ENCODE measurements at places on chromosomes 1 and 21.
A peak's percentile ranks its signal among the peaks of the same experiment; 100 is the strongest.

GRCh38 chr1:69492286-69492685 is 75.4 kb upstream of the LRRC7 start:
- DNase-seq: no peak

GRCh38 chr1:204338997-204339396 is 20.7 kb downstream of the PLEKHA6 start:
- DNase-seq: no peak

- DNase-seq: no peak
Observed at GRCh38 chr1:226054519-226055327, 7.8 kb upstream of the H3-3A start.

GRCh38 chr1:234597894-234598293 is 12.1 kb downstream of the IRF2BP2 start:
- DNase-seq: no peak

DNA sequence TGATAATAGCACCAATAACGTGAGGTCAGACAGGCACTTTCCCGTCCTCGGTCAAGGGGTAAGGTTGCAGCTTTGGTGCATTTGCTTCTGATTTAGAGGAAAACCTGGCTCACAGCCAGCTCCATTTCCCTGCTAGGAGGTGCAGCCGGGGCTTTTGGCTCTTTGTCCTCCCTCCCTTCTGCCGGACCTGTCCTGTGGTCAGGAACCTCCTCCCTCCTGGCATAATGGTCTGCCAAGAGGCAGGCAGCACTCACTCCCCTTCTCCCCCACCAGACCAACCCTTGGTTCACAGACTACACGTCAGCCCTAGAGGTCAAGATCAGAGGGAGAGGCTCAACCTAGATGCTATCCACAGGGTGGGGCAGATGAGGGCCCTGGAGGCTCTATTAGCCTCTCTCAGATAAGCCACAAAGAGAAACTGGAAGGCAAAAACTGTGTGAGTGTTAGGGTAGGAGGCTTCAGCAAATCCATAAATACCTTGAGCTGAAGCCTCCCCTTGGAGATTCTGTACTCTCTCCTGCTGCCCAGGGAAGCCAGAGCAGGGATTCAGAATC is 64.8 kb downstream of the PLXNA2 start:
- no peak for DNase-seq

DNA sequence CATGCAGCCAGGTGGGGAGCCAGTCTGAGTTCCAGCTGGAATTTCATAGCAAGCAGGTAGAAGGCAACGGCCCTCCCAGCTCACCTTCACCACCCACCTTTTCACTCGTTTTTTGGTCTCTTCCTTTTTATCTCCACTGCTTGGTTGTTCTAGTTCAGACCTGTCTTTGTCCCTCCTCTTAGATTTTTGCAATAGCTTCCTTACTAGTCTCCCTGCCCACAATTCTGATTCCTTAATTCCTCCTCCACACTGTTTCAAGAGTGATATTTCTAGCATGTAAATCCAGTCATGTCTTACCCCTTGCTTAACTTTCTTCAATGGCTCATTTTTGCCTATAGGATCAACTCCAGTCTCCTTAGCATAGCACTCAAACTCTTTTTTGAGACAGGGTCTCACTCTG is 119.6 kb downstream of the TMEM53 start:
- DNase-seq: no peak

- peak; percentile 26 for DNase-seq
Observed at GRCh38 chr21:45747802-45748445, 104.4 kb downstream of the PCBP3 start.

All from amniotic stem cell (primary cell).